ENCODE measurements at places on chromosomes 16 and 17.

- DNase-seq, result no peak
Measured at GRCh38 chr16:4925791-4926190, 11.2 kb downstream of the PPL start.

DNA sequence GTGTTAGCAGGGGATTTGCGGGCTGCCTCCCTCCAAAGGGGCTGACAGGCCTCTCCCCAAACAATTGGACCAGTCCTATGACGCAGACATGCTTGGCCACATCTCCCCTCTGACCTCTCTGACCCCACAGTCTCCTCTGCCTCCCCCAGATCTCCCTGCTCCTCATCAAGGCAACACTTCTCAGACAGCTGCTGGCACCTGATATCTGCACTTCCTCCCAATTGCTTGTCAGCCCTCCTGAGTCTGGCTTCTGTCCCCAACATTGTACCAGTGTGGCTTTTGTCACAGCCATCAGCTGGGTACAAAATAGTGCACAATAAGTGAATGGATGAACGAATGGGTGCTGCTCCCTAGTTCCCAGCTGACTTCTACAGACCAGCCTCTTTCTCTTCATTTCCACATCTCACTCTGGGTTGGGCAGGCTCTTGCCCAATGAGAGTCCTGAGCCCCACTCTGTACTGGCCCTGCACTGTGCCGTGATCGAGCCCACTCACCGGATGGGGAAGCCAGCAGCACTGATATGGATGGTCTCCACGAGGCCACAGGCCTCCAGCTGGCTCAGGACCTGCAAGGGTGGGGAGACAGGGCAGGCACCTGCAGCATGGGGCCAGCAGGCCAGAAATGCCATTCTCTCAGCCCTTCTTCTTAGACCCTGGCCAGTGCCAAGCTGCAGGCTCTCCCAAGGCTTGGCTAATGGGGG is 17.1 kb downstream of the ZNHIT3 start:
- DNase-seq, result no peak

DNA sequence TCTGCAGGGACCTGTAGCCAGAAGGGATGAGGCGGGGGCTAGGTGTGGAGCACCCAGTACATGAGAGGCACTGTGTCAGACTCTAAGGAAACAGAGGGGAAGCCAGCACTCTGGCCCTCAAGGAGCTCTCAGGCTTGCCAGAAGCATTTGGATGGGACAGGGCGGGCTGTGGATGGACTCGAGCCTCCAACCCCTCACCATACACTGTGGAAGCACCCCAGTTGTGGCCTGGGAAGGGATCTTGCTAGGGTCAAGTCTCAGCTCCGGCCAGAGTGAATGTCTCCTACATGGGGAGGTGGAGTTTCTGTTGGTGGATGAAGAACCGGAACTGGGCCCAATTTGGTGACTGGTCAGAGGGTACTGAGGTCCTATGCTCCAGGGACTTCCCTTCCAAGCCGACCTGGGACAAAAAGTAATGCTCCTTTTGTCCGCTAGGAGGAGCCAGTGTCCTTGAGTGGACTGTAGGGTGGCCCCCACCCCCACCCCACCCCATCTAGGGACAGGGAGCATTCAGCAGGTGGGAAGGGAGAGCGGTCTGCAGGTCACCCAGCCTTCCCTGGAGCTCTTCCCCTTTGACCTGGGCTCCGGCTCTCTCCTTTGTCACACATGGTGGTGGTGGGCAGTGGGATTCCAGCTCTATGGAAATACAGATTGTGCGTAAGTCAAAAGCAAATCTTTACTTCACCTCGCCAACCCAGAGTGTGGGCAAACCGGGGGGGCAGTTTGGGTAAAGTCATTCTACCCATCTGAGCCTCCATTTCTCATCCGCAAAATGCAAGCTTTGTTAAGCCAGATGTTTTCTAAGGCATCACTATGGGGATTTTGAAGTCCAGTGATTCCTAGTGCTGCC is 20.4 kb upstream of the PHB1 start:
- peak; percentile 49 for DNase-seq

DNA sequence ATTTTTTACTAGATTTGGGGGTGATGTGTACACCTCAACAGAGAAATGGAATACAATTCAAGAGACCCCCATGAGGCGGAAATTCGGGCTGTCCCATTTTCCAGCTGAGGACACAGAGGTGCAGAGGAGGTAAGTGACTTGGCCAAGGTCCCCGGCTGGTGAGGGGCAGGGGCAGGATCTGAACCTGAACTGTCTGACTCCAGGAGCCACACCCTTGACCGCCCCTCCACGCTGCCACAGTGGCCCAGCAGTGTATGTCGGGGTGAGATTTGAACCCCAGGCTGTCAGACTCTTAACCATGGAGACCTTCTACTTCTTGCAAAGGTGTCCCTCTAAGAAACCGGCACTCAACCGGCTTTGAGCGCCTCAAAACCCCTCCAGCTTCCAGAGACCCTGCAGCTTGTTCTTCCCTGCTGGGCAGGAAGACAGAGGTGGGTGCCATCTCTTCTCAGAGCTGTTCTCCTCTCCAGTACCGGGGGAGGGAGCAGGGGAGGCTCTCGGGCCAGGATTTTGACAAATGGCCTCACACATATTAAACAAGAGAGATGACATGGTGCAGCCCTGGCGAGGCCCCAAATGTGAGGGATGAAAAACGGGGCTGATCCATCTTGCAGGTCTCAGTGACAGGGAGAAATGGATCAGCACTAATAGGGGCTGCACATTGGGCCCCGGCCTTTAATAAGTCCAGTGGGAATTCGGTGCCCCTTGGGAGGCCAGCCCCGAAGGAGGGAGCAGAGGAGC is 222.3 kb downstream of the GSG1L start:
- DNase-seq, result no peak

DNA sequence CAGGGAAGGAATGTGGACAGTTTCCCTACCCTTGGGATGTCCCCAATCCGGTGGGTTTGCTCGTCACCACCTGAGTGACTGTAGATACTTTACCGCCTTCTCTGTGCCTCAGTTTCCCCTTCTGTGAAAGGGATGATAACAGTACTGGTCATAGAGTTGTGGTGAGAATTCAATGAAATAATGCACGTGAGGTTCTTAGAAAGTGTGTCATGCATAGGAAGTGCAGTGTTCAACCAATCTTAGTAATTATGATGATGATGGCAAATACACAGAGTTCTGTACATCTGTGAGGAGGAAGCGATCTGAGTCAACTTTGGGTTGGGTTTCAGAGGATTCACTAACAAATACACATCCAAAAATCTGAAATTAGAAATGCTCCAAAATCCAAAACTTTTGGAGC is 114.6 kb upstream of the HS3ST2 start:
- DNase-seq, result no peak

DNA sequence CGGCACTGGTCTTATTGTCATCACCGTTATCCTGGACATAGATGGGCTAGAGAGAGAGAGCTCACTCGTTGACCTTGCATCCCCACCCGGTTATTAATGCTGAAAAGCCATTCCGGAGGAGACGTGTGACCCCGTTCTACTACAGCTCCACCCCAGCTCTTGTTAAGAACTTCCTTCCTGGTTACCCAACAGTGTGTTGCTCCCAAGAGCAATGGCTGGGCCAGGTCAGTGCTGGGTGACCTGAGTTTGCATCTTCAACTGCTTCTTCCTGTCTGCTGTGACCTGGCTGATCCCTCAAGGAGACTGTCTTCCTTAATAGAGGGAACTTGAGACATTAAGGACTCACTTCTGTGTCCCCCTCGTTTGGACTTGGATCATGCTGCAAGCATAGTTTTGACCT is 96.1 kb upstream of the SDK2 start:
- no peak for DNase-seq

- no peak for DNase-seq
Measured at GRCh38 chr17:19239544-19239943, 2.4 kb downstream of the EPN2 start.

DNA sequence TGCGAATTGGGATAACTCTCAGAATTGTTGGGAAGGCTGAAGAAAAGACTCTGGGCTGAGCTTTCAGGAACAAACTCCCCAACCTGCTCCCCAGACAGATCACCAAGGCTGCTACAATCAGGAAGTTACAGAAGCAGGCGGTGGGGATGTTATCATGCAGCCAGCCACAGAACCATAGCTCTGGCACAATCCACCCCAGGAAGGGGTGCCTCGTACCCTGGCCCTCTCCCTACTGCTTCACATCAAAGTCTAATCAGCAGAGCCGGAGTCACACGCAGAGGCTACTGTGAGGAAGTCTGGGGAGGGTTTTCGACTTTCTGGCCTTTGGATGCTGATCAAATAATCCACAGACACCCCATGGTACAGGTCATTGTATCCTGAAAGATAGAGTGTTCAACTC is 86.8 kb downstream of the NTN1 start:
- no peak for DNase-seq

DNA sequence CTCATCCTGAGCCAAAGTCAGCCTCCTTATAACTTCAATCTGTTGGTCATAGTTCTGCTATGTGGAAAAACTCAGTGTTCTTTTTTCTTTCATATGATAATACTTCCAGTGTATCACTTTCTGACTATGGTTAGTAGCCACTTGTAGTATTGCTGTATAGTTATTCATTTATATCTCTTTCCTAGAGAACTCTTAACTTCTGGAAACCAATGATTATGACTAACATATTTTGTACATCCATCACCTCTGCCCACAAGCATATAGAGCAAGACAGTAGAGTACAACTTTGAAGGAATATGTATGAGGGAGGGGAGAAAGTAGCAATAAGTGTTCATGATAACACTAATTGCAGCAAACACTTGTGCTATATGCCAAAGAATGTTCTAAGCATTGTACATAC is 38.6 kb downstream of the COX10 start:
- DNase-seq, result no peak

GRCh38 chr17:36131421-36131820 is 27.8 kb downstream of the CCL4 start:
- DNase-seq, result no peak

DNA sequence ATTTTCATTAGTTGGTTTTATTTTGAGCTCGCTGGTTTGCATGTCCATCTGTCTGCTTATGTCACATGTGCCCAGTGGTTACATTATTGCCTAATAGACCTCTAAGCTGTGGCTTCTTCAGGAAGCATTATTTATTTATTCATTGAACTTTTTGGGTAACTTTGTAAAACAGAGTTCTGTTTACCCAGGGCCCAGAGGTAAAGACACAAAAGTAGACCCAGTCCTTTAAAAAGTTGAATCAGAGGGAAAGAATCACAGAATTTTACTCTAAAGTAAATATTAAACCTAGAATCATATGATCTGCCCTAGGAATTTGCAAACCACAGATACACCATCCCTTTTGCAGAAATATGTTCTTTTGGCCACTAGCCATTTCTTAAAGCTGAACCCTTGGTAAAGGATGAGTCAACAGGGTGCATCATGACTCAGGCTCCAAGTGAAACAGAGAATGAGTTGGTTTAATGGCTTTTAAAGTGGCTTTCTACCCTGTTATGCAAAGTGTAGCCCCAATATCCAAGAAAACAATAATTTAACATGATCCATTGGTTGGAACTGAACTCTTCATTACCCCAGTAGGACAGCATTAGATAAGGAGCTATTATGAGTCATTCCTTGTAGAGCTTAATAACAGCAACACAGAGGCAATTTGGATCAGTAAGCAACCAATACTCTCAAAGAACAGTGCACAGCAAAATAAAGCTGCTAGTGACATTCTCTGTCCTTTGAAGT is 236.3 kb downstream of the KCNJ2 start:
- no peak for DNase-seq

GRCh38 chr16:48833461-48833860 is 223.5 kb upstream of the N4BP1 start:
- no peak for DNase-seq

DNA sequence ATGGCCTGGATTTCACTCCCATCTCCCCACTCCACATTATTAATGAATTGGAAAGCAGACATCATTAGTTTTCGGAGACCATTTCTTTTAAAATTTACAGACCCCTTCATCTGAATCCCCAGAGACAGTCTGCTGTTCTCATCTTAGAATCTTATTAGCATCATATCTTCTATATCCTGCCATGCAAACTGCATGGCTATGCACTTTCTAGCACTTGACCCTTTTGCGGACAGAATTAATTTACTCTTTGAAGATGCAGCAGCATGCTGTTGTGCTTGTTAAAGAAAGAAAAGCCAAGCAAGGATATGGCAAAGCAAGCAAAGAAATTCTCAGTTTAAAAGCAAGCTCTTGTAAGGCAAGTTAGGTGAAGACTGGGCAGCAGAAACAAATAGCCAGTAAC is 201.2 kb upstream of the PMFBP1 start:
- no peak for DNase-seq

DNA sequence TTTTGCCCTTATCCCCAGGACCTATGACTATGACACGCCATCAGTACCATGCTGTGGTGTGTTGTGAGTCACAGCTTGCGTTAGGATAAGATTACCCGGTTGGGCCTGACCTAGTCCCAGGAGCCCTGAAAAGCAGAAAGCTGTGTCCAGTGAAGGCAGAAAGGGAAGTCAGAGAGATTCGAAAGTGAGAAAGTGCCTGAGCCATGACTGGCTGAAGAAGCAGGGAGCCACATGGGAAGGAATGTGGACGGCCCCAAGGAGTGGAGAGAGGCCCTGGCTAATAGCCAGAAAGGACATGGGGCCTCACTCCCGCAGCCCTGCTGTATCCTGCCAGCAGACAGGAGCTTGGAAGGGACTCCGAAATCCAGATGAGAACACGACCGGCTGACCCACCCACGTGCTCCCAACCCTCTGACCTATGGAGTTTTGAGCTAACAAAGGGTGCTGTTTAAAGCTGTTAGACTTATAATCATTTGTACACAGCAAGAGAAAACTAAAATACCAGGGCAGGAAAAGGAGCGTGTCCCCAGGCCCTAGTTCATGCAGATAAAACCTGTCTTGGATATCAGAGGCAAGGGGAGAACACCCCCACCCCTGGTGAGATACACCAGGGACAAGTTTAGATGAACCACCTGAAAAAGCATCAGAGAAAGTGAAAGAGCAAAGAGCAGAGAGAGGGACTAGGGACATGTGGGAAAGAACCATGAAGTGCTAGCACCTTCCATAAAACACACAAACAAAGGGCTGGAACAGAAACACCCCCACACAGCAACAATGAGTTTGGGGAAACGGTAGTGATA is 115.3 kb downstream of the SLC39A11 start:
- no peak for DNase-seq

GRCh38 chr16:19645557-19645981 is 72.5 kb downstream of the KNOP1 start:
- DNase-seq, result no peak
